Stimulated activated CD4-positive, alpha-beta T cell treated with anti-CD3 and anti-CD28 coated beads, TNF-alpha, amount 100 ng/mL, for 1 hour (primary cell): ENCODE measurements at places on chromosomes 2 and 18.

- no peak for DNase-seq
These were observed 179.6 kb upstream of the ALKAL2 start for GRCh38 chr2:467543-467891.

GRCh38 chr18:74731097-74731496 is 133.4 kb downstream of the ZNF407 start:
- no peak for DNase-seq

GRCh38 chr18:48445540-48445939 is 36.4 kb upstream of the ZBTB7C start:
- DNase-seq: peak; percentile 61

GRCh38 chr2:74562126-74562775 is 7.7 kb downstream of the DOK1 start:
- DNase-seq: no peak

GRCh38 chr2:174376967-174377366 is 18.6 kb upstream of the SCRN3 start:
- DNase-seq: no peak
